Spinal cord (tissue), 10 donors: ENCODE measurements at places on chromosomes 2 and 18. TPM values are rescaled to one million over a fixed set of nuclear protein-coding genes. Genes with fewer than 3 reads are reported as not detected.

The KCNK3 gene
- 13.4 TPM for total RNA-seq

GRCh38 chr2:2648094-2648493 is 317.0 kb upstream of the MYT1L start:
- DNase-seq: no peak

DNA sequence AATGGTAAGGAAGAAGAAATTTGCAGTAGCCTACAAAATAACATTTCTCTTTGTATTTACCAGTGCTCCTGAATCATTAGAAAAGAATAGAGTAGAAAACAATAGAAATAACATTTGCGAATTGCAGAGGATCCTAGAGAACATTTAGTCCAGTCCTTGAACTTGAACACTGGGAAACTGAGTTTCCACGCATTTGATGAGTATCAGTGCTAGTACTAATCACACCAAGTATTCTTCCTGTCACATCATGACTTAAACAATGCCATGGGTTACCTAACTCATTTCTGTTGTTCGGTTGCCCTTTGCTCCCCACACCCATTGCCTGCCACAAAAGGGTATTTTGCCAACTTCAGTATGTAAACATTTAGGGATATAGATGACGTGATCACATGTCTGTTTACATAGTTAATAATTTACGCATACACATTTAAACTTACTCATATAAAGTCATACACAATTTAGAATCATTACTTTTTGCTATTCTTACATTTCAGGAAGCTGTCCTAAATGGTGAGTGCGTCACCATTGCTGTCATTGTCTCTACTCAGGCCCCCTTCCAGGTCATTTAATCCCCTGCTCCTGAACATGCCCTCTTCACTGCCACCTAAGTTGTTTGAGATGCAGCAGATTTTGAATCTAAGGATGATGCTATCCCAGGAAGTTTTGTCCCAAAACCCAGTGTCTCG is 42.3 kb downstream of the CRIM1 start:
- DNase-seq: no peak

DNA sequence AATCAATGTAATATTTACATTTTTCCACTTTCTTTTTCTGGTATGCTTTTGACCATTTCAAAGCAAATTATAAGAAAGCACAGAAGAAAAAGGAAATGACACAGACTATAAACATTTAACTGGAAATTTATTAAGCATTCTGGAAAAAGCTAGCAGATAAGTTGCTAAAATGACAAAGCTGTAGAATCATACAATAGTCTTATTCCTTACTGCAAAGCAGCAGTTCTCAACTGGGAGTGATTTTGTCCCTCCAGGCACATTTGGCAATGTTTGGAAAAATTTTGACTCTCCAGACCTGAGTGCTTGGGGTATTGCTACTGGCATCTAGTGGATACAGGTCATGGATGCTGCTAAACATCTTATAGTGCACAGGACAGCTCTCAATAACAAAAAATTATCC is 75.1 kb downstream of the MBD5 start:
- DNase-seq: no peak

DNA sequence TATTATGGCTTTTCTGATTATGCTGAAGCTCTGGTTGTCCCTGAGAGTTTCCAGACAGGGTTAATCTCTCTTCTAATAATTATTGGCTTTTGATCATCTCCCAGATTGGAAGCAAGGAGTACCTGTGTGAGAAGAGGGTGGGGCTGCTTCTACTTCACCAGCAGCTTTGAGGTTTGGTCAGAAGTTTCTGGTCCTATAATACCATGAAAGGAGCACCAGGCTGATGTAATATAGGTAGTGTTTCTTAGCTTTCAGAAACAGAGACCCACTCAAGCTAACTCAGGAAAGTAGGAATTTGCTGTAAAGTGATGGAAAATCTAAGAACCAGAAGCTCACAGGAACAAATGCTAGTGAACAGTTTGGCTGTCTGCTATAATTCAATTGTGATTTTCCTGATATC is 57.6 kb downstream of the SGPP2 start:
- DNase-seq: no peak

The IRS1 gene
- 12.4 TPM for total RNA-seq

- DNase-seq: no peak
Measured at GRCh38 chr2:109260886-109261700, 132.1 kb downstream of the SH3RF3 start.

DNA sequence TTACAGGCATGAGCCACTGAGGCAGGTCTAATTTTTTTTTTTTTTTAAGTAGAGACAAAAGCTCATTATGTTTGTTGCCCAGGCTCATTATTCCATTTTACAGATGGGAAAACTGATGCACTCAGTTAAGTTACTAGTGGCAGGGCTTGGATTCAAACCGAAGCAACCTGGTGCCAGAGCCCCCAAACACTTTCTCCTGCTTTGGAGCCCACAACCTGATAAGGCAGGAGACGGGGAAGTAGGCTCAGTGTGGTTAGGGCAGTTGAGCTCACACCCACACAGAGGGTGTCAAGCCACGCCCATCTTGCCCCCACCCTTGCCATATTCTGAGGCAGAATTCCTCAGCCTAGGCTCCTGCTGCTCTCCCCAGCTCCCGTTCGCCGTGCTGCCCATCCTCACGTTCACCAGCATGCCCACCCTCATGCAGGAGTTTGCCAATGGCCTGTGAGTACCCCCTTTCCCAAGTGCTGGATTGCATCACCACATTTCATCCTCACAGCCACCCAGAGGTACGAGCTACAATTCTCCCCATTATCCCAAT is 5.8 kb upstream of the CTDSP1 start:
- DNase-seq: no peak

GRCh38 chr18:33114749-33115148 is 325.8 kb downstream of the CCDC178 start:
- no peak for DNase-seq

- DNase-seq: no peak
Measured at GRCh38 chr2:7694076-7694985, 777.1 kb downstream of the RNF144A start.

DNA sequence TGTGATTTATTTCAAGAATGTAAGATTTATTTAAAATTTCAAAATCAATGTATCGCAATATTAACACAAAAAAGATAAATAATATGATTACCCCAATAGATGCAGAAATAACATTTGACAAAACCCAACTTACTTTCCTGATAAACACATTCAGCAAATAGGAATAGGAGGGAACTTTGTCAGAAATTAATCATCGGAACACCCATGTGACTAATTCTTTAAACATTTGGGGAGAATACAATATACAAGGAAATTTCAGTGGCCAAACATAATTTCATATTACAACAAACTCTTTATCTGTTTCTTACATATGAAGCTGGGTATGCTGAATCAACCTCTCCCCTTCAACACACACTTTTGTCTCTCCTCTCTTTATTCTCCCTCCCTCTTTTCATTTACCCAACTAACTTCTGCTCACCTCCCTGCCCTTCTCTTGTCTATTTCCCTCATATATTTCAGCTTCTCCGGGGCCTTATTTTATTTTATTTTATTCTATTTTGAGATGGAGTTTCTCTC is 309.6 kb upstream of the CNTNAP5 start:
- DNase-seq: no peak

DNA sequence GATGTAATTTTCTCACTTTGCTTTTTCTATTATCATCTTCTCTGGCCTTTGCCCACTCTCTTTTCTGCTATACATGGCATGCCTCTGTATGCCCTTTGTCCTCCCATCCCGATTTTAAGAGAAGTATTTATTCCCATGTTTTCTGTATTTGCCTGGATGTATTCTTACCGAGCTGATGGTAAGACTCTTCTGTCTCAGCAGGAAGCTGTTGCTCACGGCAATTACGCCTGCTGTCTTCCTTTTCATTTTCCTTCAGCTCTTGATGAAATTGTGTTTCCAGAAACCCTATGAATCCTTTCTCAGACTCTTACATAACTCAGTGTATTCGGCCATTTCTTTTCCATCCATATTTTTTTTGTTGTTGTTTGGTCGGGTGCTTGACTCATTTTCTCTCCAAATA is 121.6 kb downstream of the SP3 start:
- DNase-seq: peak; percentile 72

DNA sequence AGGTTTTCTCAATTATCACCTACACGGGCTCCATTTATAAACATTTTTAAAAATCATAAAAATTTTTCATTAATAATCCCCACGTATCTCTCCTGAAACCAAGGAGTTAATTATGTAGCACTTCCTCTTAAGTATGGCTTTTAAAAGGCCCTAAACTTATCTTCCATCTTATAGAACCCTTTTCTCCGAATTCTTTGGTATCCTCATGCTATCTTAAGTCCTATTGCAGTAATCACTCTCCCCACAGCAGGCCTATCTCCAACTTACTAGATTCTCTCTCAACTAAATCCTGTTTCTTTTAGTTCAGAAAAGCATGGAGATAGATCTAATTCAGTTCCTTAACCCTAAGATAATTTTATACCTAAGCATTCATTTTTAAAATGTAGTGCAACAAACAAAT is 26.2 kb downstream of the RPRD1A start:
- no peak for DNase-seq

The LHCGR gene
- total RNA-seq: 0.66 TPM

- DNase-seq: no peak
Measured at GRCh38 chr2:212726403-212726802, 187.8 kb upstream of the ERBB4 start.

The RGPD6 gene
- 121 TPM for total RNA-seq

GRCh38 chr18:2736823-2737222 is 81.3 kb downstream of the SMCHD1 start:
- DNase-seq: no peak

GRCh38 chr18:28039078-28039477 is 137.9 kb downstream of the CDH2 start:
- DNase-seq: no peak

The TSN gene
- total RNA-seq: 50.1 TPM

- no peak for DNase-seq
Measured at GRCh38 chr2:88669482-88670214, 21.8 kb upstream of the RPIA start.

DNA sequence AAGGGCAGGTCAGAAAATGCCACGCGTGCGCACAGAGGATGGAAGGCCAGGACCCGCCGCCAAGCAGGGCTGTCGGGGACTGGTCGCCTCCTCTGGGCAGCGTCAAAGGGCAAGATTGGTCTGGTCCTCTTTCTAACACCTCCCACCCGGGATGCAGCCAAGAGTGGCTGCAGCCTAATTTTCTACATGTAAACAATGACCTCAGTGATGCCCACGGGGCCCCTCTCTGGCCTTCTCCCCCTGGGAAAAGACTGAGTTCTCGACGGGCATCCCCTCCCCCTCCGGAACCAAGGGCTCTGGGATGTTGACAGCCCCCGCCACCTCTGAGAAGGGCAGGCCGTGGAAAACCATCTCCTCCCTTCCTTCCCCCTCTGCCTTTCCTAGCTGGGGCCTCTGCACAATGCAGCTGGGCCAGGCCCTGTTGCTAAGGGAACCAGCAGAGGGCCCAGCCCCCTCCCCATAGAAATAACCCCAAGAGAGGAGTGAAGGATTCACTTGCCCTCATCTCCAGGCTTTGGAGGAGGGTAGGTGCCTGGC is 80.0 kb upstream of the ZNF532 start:
- DNase-seq: no peak

- no peak for DNase-seq
Measured at GRCh38 chr2:37742286-37742685, 70.8 kb upstream of the CDC42EP3 start.

DNA sequence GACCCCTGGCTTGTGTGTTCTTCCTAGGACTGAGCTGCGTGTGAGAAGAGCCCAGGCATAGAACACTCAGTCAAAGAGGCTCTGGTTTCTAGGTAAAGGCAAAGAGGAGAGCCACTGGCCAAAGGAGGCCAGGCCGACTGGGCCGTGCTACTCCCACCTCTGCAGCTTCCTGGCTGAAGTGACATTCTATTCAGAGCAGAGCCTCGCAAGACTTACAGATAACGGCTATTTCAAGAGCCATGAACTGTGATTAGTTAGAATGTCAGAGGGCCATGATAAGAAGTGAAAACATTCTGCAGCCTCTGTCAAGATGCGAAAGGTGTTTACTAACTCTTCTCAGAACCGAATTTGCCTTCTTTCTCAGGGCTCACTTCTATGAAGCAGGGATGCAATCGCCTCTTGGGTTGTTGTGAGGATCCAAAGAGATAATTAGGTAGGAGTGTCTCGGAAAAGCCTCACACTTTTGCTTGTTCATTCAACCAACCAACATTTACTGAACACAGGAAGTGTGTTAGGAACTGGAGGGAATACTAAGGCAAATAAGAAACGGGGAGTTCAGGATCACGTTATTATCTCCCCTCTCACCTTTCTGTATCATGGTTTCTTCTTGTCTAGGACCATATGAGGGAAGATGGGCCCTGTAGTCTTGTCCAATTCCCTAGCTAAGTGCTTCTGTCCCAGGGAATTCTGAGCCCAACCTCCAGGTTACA is 3.4 kb upstream of the DNAJC5G start:
- DNase-seq: no peak

GRCh38 chr2:46195819-46196218 is 101.4 kb upstream of the EPAS1 start:
- no peak for DNase-seq

DNA sequence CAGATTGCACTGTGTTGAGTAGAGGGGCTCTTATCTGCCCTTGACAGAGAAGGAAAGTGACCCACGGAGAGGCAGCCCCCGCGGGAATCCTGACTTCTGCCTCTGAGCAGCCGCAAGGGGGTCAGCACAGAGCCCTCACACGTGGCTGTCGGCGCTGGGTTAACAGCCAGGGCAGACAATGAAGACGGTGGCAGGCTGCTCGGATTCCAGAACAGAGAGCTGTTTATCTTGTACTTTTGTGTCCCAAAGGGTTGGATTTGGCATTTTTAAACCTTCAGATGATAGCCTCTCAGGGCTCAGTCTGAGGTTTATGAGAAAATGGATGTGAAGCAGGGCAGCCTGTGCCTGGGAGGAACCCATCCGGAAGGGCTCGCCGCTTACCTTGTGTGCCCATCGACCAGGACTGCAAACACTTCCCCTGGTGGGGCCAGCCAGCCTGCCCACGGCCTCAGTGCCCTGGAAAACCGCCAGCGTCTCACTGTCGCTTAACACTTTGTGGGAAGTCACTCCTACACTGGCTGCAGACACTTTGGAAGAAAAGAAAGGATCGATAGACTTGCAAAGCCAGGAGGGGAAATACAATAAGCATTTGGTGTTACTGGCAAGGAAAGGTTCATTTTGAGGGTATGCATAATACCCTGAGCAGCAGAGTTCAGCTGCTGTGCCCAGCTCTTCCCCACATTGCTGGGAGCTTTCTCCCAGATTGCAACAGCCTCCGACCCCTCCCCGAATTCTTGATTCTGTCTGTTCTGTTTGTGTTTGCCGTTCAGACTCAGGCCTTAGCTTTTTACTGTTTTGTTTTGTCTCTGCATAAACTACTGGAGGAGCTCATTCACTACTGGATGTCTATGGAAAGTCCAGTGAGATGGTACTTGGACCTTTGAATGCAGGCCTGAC is 325.3 kb upstream of the MYT1L start:
- DNase-seq: no peak

- DNase-seq: no peak
Measured at GRCh38 chr2:120907822-120908221, 172.2 kb downstream of the GLI2 start.
